Endodermal cell (in vitro differentiated cells): ENCODE measurements at places on chromosomes 1 and 21. TPM values are rescaled to one million over a fixed set of nuclear protein-coding genes. Genes with fewer than 3 reads are reported as not detected.

TSACC gene
- total RNA-seq: 0.86 and 1.6 TPM in 2 replicates

BEND5 gene
- total RNA-seq: 5.3 to 50.0 TPM (median 6.1 TPM) in 3 replicates

FAM131C gene
- total RNA-seq: 0.50 and 0.66 TPM in 2 replicates

FAM72B gene
- 11.1 to 14.1 TPM (median 12.2 TPM) in 3 replicates for total RNA-seq

SAMD13 gene
- 1.4 and 1.8 TPM in 2 replicates for total RNA-seq

CD1B gene
- total RNA-seq: not detected in 3 replicates

ITLN2 gene
- total RNA-seq: 15.8 to 29.7 TPM (median 29.0 TPM) in 3 replicates

PTPRC gene
- total RNA-seq: 0.11 and 0.34 TPM in 2 replicates

LIPI gene
- total RNA-seq: not detected in 2 replicates

ADAMTS5 gene
- total RNA-seq: 1.9 and 2.1 TPM in 2 replicates

RUNX3 gene
- total RNA-seq: 0.24 to 1.4 TPM (median 0.34 TPM) in 3 replicates

S100A7 gene
- total RNA-seq: not detected in 3 replicates

BEST4 gene
- total RNA-seq: 2.2 to 2.9 TPM (median 2.3 TPM) in 3 replicates

DNA sequence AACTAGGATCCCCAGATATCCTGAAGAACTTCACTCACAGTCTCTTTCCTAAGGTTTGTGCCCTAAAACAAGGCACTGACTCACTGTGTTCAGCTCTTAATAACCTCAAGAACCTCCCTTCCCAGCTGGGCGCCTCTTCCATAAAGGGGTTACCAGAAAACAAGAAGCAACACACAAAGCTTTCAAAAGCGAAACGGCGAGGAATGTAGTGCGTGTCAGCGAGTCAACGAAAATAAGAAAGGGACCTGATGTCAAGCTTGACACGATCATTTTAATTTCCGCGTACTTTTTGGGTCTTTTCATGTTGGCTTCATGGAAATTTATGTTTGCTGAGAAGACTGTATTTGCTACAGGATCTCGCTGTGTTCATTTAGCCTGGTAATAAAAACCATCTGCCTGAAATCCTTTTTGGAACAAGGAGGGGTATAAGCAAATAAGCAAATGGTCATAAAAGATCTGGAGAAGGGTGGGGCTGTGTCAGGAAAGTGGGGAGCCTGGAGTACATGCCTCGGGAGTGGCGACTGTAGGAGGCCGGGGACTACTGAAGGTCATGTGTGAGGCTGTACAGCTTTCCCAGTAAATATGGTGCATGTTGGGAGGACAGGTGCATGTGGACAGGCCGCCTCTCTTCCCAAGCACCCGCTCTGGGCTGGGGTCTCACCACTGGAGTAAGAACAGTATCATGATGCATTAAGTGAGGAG is 11.4 kb upstream of the CLDN14 start:
- H3K36me3 ChIP-seq: no peaks in the 10 kb centered on the region
- no peak overlapping the region for H3K4me3 ChIP-seq
- no peaks in the 10 kb centered on the region for H3K27me3 ChIP-seq
- H3K27ac ChIP-seq: peak overlapping the region; percentile 32
- H3K4me1 ChIP-seq: no peaks in the 10 kb centered on the region

GRCh38 chr1:152960452-152961044 is 9.9 kb upstream of the SPRR4 start:
- H3K27me3 ChIP-seq: no peaks in the 10 kb centered on the region
- no peaks in the 10 kb centered on the region for H3K4me1 ChIP-seq
- no peak overlapping the region for H3K4me3 ChIP-seq
- peak; percentile 48 for DNase-seq
- H3K36me3 ChIP-seq: no peaks in the 10 kb centered on the region

GRCh38 chr21:38980416-38981313 is 174.9 kb downstream of the ETS2 start:
- no peaks in the 10 kb centered on the region for H3K36me3 ChIP-seq
- DNase-seq: no peak
- no peak overlapping the region for H3K27ac ChIP-seq
- H3K27me3 ChIP-seq: no peaks in the 10 kb centered on the region
- peaks cover 25% of the 10 kb centered on the region for H3K4me1 ChIP-seq

GRCh38 chr1:109426281-109427170 is at the start of gene PSMA5:
PSMA5 (minus strand) TSS chr1:109426448; CDS start chr1:109426330, 118 bp downstream.
- DNase-seq: peak; percentile 98
- H3K36me3 ChIP-seq: peaks cover 6% of the 10 kb centered on the region
- H3K4me3 ChIP-seq: peak within 1 kb of the TSS; percentile 90

GRCh38 chr21:32070676-32071330 is 198.0 kb downstream of the HUNK start:
- no peaks in the 10 kb centered on the region for H3K36me3 ChIP-seq
- no peaks in the 10 kb centered on the region for H3K4me1 ChIP-seq
- DNase-seq: peak; percentile 26
- H3K27ac ChIP-seq: no peak overlapping the region
- no peaks in the 10 kb centered on the region for H3K27me3 ChIP-seq
- H3K4me3 ChIP-seq: no peak overlapping the region

DNA sequence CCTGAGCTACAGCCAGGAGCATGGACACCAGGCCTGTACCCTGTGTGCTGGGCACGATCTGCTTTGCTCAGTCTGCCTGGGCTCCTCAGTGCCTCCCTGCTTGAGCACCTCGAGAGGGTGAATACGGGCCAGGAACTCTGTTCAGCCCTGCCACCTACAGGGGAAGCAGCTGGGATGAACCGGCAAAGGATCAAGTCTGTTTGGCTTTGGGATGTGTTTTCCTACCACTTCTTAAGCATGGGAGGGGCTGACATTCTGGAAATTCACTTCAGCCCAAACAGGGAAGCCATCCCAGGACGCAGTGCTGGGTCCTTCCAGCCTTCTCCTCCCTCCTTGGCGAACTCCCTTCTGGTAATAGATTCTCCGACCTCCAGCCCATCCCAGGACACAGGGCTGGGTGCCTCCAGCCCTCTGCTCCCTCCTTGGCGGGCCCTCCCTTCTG is 55.8 kb upstream of the SELENON start:
- DNase-seq: peak; percentile 89
- H3K4me1 ChIP-seq: peaks cover 10% of the 10 kb centered on the region
- H3K27ac ChIP-seq: no peak overlapping the region

GRCh38 chr1:112957133-112957812 is 1.3 kb upstream of the SLC16A1 start:
- no peak overlapping the region for H3K27ac ChIP-seq
- no peaks in the 10 kb centered on the region for H3K27me3 ChIP-seq
- DNase-seq: peak; percentile 77
- no peaks in the 10 kb centered on the region for H3K4me1 ChIP-seq

DNA sequence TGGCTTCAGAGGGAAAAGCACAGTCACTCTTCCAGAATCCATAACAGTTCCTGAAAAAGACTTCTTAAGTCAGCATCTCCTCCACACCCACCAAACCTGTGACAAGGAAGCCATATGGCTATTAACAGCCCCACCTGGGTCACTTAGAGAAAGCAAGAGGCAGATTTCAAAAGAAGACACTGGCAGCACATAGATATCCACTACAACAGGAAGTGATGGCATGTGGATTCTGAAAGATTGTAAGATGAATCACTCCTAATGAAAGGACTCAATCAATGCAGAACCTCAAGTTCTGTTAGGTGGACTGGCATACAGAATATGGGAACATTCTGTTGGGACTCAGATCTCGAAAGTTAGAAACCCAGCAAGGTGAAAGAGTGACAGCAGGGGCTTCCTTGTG is 365.9 kb downstream of the TGFB2 start:
- H3K36me3 ChIP-seq: no peaks in the 10 kb centered on the region
- H3K27ac ChIP-seq: no peak overlapping the region
- no peak overlapping the region for H3K4me3 ChIP-seq
- DNase-seq: no peak

DNA sequence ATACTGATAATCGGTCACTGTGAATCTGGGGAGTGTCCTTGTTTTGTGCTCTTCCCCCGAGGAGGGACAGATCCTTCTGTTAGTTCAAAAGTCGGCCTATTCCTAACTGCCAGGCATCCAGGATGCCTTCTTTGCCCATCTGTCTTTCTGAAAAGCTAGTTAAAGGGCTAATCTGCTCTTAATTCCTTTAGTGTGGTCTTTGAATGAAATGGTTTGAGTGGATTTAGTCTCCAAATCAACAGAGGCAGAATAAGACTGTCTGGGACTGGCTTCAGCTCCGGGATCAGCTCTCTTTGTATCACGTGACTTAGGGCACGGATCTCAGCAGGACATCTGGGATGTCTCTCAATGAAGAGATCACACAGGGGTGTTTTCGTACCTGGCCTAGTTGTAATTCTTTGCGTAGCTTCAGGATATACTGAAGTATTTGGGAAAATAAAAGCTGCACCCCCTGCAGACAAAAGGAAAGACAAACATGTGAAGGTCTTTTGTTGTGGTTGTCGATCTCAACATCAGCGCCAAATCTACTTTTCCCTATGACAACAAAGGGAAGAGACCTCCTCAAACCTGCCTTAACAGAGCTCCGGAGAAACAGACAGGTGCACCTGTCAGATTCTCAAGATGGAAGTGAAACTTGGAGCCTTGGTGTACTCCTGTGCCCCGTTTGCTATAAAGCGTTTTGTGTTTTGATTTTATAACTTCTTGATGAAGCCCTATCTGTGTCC is 97.9 kb downstream of the ERG start:
- no peaks in the 10 kb centered on the region for H3K36me3 ChIP-seq
- no peak overlapping the region for H3K27ac ChIP-seq
- H3K4me3 ChIP-seq: no peak overlapping the region
- no peak for DNase-seq

DNA sequence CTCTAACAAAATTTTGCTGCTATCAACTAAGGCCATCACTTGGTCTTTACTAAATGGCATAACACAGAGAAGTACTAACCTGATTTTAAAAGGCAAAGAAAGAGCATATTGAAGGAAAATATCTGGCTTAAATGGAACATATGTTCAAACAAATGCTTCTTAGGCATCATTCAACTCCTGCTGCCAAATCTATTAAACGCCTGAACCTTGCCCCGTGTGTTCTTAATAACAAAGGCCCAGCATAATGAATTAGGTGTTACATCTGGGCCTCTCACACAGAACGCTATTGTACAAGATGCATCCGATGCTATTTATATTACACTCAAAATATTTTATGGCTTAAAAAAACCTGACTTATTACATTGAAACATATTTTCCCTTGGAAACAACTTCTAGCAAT is 48.4 kb downstream of the B3GALNT2 start:
- no peaks in the 10 kb centered on the region for H3K4me1 ChIP-seq
- H3K4me3 ChIP-seq: no peak overlapping the region
- peak overlapping the region; percentile 76 for H3K27ac ChIP-seq

- H3K27me3 ChIP-seq: no peaks in the 10 kb centered on the region
- peaks cover 6% of the 10 kb centered on the region for H3K4me1 ChIP-seq
- no peaks in the 10 kb centered on the region for H3K36me3 ChIP-seq
- no peak for DNase-seq
Observed at GRCh38 chr1:156760796-156761104, 6.6 kb upstream of the PRCC start.

GRCh38 chr1:46638921-46639320 is 22.3 kb upstream of the MOB3C start:
- no peak for DNase-seq
- H3K27ac ChIP-seq: no peak overlapping the region
- peaks cover 56% of the 10 kb centered on the region for H3K36me3 ChIP-seq

DNA sequence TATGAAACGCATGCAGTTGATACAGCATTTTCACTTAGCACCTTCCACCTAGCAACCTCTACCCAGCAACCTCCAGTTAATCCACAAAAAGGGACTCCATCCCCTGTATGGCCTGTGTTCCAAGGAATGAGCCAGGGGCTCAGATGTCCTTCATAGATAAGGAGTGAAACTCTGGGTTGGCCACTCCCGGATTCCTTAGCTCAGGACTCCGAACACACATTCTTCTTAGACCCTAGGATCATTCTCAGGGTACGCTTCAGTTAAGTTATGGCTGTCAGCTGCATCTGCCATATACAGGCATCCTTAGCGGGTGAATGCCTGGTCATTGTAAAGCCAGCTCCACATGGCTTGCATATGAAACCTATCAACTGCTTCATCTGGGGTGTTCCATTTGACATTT is 15.9 kb upstream of the IFI6 start:
- H3K27me3 ChIP-seq: no peaks in the 10 kb centered on the region
- DNase-seq: no peak
- no peak overlapping the region for H3K4me3 ChIP-seq
- H3K36me3 ChIP-seq: no peaks in the 10 kb centered on the region
- H3K4me1 ChIP-seq: peaks cover 6% of the 10 kb centered on the region

- H3K36me3 ChIP-seq: no peaks in the 10 kb centered on the region
- DNase-seq: peak; percentile 31
- H3K27ac ChIP-seq: no peak overlapping the region
- no peak overlapping the region for H3K4me3 ChIP-seq
Observed at GRCh38 chr1:25622531-25622930, 5.9 kb downstream of the MAN1C1 start.

- peak; percentile 13 for DNase-seq
- no peaks in the 10 kb centered on the region for H3K4me1 ChIP-seq
- no peak overlapping the region for H3K4me3 ChIP-seq
- peaks cover 82% of the 10 kb centered on the region for H3K36me3 ChIP-seq
- no peak overlapping the region for H3K27ac ChIP-seq
- no peaks in the 10 kb centered on the region for H3K27me3 ChIP-seq
Observed at GRCh38 chr1:21689661-21690372, 20.7 kb upstream of the RAP1GAP start.

DNA sequence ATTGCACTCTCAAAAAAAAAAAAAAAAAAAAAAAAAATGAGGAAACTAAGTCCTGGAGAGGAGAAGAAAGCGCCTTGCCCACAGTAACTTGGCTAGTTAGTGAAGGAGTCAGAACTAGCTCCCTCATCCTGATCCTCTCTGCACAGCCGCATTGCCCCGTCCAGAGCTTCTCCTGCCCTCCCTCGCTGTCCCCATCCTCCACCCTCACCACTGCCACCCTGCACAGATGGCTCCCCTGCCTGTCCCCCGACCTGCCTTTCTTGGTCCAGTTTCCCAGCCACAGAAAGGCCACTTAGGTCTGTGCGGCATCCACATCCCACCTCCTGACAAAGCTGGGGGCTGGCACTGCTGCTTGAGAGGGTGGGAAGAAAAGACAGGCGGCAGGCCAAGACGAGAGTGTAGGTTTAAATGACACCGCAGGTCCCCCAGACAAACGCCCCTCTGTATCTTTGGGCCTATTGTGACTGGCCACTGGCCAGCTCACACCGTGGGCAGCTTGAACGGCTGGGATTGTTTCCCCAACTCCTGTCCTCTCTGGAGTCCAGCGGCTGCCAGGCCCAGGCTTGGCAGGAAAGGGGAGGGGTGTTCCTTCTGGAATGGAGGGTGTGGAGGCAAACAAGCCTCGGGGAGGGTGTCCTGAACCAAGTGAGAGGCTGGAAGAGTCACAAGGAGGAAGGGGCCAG is 20.2 kb downstream of the NCMAP start:
- H3K4me3 ChIP-seq: no peak overlapping the region
- peak overlapping the region; percentile 24 for H3K27ac ChIP-seq
- no peaks in the 10 kb centered on the region for H3K4me1 ChIP-seq
- no peaks in the 10 kb centered on the region for H3K36me3 ChIP-seq
- DNase-seq: no peak
- H3K27me3 ChIP-seq: no peaks in the 10 kb centered on the region

DNA sequence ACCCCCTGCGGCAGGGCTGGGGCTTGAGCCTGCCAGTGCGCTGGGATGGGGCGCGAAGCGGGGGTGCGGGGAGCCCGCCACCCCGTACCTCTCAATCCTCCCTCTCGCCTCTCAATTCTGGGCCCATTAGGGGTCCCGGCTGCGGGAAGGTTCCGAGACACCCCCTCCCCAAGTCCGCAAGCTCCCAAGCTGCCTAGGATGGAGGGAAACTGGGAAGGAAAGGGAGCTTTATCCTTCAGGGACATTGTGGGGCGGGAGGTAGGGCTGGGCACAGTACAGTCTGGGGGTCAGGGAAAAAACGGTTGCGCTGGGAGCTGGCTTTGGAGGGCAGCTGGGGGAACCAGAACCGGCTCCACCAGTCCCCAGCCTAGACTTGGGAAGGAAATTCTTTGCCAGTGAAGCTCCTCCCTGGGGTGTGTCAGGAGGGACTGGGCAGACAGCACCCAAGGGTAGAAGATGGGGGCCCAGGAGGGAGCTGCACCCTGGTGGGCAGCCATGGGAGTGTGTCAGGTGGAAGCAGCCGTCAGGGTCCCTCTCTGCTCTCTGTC is 904 bp downstream of the GJB3 start:
- peaks cover 27% of the 10 kb centered on the region for H3K27me3 ChIP-seq
- peaks cover 11% of the 10 kb centered on the region for H3K4me1 ChIP-seq
- no peaks in the 10 kb centered on the region for H3K36me3 ChIP-seq
- peak; percentile 66 for DNase-seq
- H3K27ac ChIP-seq: no peak overlapping the region
